ENCODE measurements at places on chromosomes 5 and 9. TPM values are rescaled to one million over a fixed set of nuclear protein-coding genes. Genes with fewer than 3 reads are reported as not detected.
A peak's percentile ranks its signal among the peaks of the same experiment; 100 is the strongest.

The ARHGEF37 gene
- total RNA-seq = 1.7 TPM

The SEMA6A gene
- total RNA-seq = not detected

The CDKN2B gene
- total RNA-seq = not detected

DNA sequence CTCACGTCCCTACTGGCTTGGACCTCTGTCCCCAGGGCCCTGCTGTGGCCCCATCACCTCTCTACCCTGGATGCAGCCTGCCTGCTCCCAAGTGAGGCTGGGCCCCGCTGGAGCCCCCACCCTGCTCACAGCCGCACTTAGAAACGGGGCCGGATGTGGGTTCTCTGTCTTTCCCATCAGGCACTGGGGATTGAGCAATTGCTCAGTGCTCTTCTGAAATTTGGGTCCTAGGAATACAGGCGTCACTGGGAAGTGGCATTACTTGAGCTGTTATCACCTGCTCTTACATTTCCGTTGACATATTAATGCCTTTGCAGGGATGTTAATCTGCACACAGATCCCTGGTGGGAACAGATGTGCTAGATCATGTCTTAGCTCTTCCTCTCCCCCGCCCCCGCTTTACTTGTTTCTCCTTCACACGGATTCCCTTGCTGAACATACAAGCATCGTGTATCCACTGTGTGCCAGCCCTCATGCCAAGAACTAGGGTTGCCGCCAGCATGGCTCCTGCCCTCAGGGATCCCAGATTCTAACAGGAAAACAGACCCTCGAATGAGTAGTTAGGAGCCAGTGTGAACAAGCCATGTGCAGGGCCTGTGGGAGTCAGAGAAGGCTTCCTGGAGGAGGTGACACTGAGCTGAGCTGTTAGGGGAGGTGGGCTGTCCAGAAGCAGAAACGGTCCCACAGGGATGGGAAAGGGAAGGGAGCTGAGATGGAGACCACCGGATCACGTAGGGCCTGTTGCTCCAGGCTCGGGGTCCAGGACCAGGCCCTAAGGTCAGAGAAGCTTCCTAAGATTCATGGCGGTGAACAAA, 65.1 kb downstream of the NEK6 start:
- no peak for DNase-seq

- DNase-seq = peak; percentile 56
Measured at GRCh38 chr5:119366540-119366881, 10.7 kb downstream of the TNFAIP8 start.

The C9orf50 gene
- total RNA-seq = not detected

DNA sequence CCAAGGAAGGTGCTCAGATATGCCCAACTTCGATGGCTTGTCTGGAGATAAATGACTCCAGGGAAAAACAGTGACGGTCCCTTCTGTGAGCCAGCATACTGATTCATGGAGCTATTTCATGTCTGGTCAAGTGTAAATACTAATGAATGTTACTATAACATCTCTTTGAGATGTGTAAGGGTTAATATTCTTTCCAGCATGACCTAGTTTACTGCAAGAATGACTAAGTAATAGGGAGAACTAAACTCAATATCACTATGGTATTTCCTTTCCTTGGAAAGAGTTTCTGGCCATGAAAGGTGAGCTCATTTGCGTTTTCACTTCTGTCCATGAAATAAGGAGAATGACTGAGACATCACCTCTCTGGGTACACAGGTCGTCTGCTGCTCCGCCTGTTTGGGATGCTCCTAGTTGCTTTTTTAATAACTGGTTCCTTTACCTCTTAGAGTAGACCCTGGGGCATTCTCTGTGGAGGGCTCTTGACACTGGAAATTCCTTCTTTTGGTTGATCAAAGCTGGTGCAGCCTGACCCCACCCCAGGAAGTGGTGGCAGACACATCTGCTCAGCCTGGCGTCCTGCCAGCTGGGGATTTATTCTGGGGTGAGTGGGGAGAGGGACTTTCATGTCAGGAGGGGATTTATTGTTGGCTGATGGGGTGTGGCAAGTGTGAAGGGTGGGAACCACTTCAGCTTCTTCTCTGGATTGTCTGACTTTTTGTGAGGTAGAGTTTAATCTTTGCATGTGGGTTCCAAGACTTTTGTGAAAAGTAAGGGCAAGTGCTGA, 250.0 kb upstream of the MPDZ start:
- DNase-seq = no peak

Measured in activated CD4-positive, alpha-beta T cell treated with anti-CD3 and anti-CD28 coated beads for 36 hours (primary cell).